SJCRH30 (cell line): ENCODE measurements at places on chromosomes 12 and 14. TPM values are rescaled to one million over a fixed set of nuclear protein-coding genes. Genes with fewer than 3 reads are reported as not detected.

The EPYC gene
- total RNA-seq = not detected in 2 replicates

The VWF gene
- total RNA-seq = 0.35 and 0.73 TPM in 2 replicates

The A2ML1 gene
- total RNA-seq = not detected in 2 replicates

The MDGA2 gene
- 1.4 and 1.9 TPM in 2 replicates for total RNA-seq

GRCh38 chr14:49512571-49512970 lies 73.6 kb downstream of the RPS29 start:
- DNase-seq = no peak

GRCh38 chr14:72213424-72213823 lies 281.2 kb downstream of the RGS6 start:
- no peak for DNase-seq

DNA sequence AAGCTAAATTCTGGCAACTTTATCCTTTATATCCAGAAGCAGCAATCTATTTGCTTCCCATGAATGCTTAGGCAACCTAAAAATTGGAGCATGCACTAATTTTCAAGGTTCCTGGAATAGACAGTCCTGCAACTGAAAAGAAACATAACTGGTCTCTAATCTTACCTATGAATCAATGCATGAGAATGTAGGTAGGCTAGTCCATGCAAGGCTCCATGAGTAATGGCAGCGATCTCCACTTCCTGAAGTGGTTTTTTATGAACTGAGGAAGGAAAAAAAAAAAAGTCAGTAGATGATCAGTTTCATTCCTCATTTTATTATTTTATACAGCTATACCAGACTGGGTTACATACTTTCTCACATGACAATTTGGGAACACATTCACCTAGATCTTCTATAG lies 102.0 kb downstream of the PEBP1 start:
- DNase-seq = no peak

DNA sequence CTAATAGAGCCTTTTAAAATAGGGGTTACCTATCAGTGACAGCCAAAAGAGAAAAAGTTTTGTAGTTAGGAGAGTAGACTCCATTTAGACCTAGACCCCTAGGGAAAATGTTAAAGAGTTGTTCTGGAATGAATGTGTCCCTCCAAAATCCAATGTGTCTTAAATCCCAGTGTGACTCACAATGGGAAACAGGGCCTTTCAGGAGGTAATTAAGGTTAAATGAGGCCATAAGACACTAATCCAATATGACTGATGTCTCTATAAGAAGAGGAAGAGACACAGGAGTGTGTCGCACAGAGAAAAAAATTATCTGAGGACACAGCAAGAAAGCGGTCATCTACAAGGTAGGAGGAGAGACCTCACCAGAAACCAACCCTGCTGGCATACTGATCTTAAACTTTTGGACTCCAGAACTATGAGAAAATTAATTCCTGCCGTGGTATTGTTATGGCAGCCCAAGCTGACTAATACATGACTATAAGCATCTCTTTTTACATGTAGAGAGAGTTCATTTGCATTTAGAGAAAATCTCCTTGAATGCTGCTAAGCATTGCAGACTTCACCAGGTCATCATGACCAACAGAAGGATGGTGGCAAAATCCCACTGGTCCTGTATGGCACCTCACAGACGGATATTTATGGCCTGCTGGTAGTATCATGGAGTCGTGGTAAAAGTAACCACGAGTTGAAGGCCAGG lies 259.6 kb upstream of the TMTC1 start:
- no peak for DNase-seq

GRCh38 chr12:40959041-40959440 lies 229.1 kb upstream of the PDZRN4 start:
- DNase-seq = no peak

GRCh38 chr14:23568600-23569331 lies 1.2 kb upstream of the AP1G2 start:
- DNase-seq = peak; percentile 24

GRCh38 chr12:4189721-4190120 lies 83.8 kb upstream of the CCND2 start:
- DNase-seq = no peak

DNA sequence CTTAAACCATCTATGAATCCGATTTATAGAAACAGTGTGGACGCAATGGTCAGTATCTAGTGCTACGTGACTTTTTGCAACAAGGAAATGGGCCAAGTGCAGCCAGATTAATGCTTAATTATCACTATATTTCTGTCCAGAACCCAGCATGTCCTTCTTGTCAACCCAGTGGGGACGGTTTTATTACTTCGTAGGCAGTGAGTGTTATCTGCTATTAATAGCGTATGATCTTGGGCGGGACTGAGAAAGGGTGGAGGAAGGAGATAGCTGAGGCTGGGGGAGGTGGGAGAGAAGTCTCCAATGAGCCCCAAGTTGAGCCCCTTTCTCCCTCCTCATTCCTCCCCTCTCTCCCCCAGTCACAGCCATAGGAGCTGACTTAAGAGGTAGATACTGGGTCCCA lies 59.7 kb upstream of the FAM222A start:
- no peak for DNase-seq

- no peak for DNase-seq
Measured at GRCh38 chr12:113077057-113077858, 20.7 kb downstream of the DTX1 start.

GRCh38 chr12:111192647-111193046 lies 176.2 kb downstream of the PHETA1 start:
- DNase-seq = no peak

DNA sequence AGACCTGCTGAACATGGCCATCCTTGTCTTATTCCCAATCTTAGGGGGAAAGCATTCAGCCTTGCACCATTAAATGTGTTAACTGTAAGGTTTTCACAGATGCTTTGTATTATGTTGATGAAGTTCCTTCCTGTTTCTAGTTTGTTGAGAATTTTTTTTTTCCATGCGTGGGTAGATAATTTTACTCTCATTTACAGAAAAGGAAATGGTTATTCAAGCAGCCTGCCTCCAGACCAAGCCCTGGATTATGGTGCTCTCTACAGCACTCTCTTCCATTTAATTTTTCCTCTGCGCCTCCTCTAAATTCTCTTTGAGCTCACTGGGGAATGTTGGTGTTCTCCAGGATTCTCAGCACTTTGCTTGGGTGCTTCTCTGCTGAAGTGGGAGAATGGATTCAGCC lies 179.3 kb upstream of the PZP start:
- no peak for DNase-seq

DNA sequence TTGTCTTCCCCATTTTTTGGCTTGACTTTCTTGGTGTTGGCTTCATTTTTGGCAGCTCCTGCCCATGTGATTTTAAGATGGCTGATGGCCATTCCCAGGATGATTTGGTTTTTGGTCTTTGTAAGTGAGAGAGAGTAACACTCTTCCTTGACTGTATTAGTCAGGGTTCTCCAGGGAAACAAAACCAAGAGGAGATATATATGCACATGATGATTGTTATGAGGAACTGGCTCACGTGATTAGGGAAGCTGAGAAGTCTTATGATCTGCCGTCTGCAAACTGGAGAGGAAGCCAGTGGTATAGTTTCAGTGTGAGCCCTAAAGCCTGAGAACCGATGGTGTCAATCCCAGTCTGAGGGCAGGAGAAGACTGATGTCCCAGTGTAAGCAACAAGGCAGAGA lies 146.6 kb downstream of the NRXN3 start:
- DNase-seq = no peak
